ENCODE measurements at places on chromosomes 13 and 19.

GRCh38 chr13:82827724-82828123 is 1054.5 kb downstream of the SLITRK1 start:
- DNase-seq = no peak

- peak; percentile 66 for DNase-seq
Measured at GRCh38 chr19:47272448-47273312, 2.0 kb upstream of the INAFM1 start.

DNA sequence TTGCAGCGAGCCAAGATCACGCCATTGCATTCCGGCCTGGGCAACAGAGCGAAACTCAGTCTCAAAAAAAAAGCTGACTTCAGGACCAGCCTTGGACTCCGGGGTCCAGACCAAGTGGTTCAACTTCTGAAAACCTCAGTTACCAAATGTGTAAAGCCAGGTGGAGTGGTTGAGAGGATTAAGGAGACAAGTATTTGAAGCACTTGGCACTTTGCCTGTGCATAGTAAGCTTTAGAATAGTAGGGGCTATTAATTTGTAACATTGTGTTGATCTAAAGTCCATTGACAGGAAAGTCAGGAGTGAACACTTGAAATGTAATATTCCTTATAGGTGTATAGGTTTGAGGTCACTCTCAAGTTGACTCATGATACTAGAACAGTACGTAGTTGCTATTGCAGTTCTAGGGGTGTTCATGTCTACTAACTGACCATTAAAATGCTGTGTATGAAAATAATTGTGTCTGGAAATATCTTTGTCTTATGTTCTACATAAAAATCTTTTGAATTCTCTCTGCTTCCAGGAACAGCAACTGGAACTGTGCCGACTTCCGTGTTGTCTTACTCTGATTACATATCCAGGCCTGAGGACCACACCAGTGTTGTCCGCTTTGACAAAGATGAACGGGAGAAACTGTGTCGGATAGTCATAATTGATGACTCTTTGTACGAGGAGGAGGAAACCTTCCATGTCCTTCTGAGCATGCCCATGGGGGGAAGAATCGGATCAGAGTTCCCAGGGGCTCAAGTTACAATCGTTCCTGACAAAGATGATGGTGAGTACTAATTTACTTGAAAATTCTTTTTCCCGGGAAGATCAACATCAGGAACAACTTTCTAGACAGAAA is 97.4 kb downstream of the FREM2 start:
- DNase-seq = no peak

- no peak for DNase-seq
Measured at GRCh38 chr13:51167393-51168191, 54.6 kb upstream of the FAM124A start.

GRCh38 chr13:98581971-98582702 is 5.2 kb upstream of the STK24 start:
- no peak for DNase-seq

GRCh38 chr19:21508198-21508597 is 2.8 kb downstream of the ZNF429 start:
- no peak for DNase-seq

- no peak for DNase-seq
Measured at GRCh38 chr13:47215736-47216135, 318.9 kb upstream of the HTR2A start.

- DNase-seq = no peak
Measured at GRCh38 chr19:24081056-24081455, 5.9 kb upstream of the ZNF254 start.

DNA sequence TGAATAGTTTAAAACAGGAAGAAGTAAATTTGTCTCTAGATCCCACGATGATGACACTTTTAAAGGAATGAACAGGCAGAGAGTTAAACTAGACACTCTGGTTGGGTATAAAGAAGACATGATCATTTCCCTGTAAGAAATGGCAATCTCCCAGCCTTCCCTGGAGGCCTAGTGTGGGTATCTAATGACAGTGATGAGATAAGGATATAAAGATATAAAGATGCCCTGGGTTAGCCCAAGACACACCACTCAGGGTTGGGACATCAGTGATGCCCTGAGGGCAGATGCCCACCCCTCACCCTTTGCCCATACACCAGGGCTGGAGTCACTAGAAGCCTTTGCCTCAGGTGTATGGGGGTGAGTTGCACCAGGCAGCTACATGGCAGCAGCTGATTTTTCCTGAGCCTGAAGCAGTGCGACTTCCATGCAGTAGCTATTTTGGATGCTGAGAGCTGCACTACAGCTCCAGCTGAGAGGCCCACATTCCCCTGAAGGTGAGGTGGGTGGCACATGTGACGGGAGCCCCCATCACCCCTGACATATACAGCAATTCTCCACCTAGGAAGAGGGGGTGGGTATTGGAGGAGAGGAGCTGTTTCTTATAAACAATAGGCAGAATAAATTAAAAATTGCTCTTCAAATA is 177.5 kb downstream of the NDFIP2 start:
- no peak for DNase-seq

DNA sequence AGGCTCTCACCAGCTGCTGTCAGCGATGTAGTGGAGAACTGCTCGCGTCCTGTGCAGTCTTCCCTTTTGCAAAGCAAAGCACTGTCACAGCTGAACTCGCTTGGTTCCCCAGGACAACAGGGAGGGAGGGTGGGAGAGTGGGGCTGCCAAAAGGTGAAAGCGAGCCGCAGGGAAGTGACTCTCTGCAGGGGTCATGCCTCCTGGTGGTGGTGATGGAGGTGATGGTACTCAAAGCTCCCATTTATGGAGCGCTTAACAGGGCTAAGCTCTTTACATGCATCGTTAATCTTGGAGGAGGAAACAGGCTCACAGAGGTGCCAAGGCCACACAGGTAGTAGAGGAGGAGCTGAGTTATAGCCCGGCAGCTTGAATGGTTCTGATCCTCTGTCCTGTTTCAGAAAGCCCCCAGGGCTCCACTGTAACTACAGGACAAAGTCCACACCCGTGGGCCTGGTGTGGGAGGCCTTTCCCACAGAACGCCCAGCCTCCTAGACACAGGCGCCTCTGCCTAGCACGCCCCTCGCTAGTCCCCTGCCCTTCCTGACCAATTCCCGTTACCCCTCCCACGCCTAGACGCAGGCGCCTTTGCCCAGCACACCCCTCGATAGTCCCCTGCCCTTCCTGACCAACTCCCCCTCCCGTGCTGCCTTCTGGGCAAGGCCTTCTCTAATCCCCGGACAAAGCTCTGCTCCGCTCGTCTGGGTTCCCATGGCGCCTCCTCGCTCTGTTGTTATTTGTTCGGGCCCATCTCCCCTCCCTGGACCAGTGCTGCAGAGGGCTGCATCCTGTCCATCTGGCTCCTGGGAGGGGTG is 10.7 kb downstream of the PPP1R37 start:
- no peak for DNase-seq

DNA sequence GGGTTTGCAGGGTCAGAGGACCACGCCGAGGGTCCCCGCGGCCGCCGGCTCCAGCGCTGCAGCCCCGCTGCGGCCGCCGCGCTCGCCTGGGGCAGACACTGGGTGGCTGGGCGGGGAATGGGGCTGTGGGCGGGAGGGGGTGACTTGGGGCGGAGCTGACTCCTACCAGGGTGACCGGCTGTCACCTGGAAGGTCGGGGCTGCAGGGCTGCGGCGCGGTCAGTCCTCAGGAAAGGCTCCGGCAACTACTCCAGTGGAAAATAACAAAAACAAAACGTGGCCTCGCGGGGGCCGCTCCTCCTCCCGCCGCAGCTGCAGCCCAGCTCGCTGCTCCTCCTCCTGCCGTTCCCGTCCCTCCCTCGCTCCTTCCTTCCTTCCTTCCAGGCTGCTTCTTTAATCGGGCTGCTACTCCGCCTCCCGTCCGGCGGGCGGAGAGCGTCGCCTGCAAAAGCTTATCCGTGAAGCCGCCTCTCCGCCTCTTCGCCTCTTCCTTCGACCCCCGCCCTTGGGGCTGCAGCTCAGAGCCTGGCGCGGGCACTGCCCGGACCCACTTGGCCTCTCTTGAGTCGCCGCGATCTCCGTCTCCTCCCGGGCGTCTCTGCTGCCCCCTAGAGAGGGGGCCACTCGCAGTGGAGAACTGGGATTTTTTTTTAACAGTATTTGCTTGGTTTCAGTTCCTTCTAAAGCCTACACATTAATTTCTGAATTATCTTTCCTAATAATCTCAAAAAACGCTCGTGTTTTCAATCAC is at the start of gene TBC1D4:
TSS of gene TBC1D4 (minus strand) at position 100 of the 750 bp plus-strand sequence. CDS start 402 bp downstream, outside the sequence.
- peak; percentile 78 for DNase-seq

- DNase-seq = no peak
Measured at GRCh38 chr13:101332583-101332982, 83.7 kb downstream of the NALCN start.

DNA sequence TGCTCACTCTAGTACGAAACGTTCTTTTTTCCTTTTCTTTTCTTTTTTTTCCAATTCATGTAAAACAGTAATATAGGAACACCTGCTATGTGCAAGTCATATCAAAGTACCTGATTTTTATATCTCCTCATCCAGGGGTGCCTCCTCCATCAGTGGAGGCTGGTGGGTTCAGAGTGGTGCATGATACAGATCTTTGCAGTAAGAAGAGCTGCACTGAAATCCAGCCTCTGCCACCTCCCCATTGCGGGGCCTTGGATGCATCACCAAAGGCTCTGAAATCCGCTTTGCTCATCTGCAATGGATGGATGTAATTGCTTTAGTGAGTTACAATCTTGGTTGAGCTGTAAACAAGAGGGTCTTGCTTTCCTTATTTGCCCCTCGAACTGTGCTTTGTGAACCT is 38.3 kb downstream of the GPR12 start:
- peak; percentile 13 for DNase-seq

DNA sequence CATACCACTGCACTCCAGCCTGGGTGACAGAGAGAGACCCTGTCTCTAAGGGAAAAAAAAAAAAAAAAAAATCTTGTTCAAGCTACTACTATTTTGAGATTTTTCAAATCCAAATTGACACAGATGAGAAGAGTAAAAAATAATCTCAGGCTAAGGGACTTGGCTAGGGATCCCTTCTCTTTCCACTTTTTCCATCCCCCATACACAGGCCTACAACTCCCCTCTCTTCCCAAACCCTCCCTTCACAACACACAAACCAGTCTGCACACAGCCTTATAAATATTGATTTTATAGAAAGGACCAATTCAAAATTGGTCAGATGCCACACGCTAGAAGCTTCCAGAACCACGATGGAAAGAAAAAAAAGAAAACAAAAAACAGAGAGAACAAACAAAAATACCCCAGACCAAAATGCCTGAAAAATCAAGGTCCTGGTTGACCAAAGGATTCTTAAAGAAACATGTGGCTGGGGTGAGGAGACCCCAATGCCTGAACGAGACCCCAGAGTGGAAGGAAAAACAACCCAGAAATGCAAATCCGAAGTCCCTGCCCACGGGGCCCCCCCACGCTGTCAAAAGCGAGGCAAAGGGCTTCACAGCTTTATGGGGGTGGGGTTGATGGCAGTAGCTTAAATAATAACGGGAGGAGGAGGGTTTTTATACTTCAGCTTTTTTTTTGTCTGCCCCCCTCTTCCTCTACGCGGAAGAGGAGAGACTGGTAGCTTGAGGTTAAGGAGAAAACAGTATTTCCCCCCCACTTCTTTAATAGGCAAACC is 18.1 kb downstream of the QPCTL start:
- no peak for DNase-seq

- DNase-seq = no peak
Measured at GRCh38 chr19:46426506-46427162, 2.1 kb downstream of the PNMA8C start.

- no peak for DNase-seq
Measured at GRCh38 chr13:96785986-96786385, 208.3 kb downstream of the OXGR1 start.

- no peak for DNase-seq
Measured at GRCh38 chr13:109400624-109401257, 385.6 kb downstream of the IRS2 start.

DNA sequence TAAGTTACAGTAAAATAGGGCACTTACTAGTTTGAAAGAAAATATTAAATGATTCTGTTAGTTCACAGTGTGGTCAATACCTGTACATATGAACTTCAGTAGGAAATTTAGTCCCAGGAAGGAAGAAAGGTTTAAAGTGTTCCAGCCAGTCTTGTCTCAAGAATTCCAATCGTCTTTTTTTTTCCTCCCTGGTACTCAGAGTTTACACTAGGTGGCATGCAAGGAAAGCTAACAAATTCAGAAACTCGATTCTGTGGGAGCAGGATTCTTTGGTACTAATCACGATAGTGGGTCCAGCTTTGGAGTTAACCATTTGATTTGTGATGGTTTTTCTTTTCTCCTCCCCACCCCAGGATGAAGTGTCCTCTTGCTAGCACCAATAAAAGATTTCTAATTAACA is 43.6 kb downstream of the POLR1D start:
- no peak for DNase-seq

- no peak for DNase-seq
Measured at GRCh38 chr13:90538063-90538462, 809.4 kb upstream of the MIR17HG start.

- no peak for DNase-seq
Measured at GRCh38 chr13:38042771-38043170, 173.2 kb upstream of the TRPC4 start.

- no peak for DNase-seq
Measured at GRCh38 chr13:100828226-100828625, 153.6 kb upstream of the TMTC4 start.

GRCh38 chr19:47331931-47332547 is at the start of gene C5AR2:
Gene C5AR2 (plus strand): TSS chr19:47332175. CDS start chr19:47340800, 8,625 bp downstream.
- no peak for DNase-seq

- no peak for DNase-seq
Measured at GRCh38 chr13:41465241-41465847, 8.0 kb downstream of the RGCC start.

- no peak for DNase-seq
Measured at GRCh38 chr13:91482427-91482826, 84.0 kb downstream of the GPC5 start.

- no peak for DNase-seq
Measured at GRCh38 chr13:109817591-109818535, 31.5 kb upstream of the IRS2 start.

- DNase-seq = no peak
Measured at GRCh38 chr13:26377038-26377437, 123.1 kb downstream of the CDK8 start.

DNA sequence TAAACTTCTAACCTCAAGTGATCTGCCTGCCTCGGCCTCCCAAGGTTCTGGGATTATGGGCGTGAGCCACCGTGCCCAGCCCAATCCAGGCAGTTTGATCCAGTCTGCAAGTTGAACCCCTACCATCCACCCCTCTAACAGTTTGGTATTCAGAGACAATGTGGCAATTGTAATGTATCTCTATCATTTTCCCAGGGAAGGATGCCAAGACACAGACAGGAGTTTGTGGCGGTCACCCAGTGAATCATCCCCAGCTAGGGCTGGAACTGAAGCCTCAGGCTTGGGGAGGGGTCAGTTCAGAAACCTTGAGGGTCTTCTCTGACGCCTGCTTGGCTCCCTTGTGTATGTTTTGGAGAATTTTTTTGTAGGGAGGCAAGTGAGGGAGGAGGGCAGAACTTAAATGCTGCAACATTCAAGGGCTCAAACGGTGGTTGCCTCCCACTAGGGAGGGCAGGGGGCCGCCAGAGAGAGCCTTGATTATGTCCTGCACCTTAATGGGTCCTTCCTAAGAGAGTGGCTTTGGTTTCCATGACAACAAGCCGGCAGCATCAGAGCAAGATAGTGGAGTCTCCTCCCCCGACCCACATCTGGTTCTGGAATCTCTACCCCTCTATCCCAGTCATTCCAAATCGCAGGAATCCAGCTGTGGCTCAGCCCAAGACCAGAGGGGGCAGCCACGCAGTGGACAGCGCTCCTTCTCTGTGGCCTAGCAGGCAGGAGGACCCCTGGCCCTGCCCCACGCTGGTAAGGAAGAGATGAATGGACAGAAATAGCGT is 14.9 kb upstream of the FEM1A start:
- no peak for DNase-seq

GRCh38 chr19:2127758-2128157 is 23.6 kb downstream of the AP3D1 start:
- peak; percentile 80 for DNase-seq

- no peak for DNase-seq
Measured at GRCh38 chr19:51407511-51408131, 9.8 kb downstream of the SIGLEC10 start.

GRCh38 chr13:40484974-40485373 is 181.5 kb downstream of the FOXO1 start:
- no peak for DNase-seq

Data from right atrium auricular region (tissue), 2 donors.